Activated T-helper 2 cell treated with anti-CD3 and anti-CD28 coated beads, Interferon-gamma antibody, Interleukin-2, Interleukin-4, amounts not matched to agents 10 μg/mL and 5 μg/mL and 100 μg/mL, durations not matched to agents 14 hours and 24 hours and 36 hours (primary cell): ENCODE measurements at places on chromosomes 7 and 10. TPM values are rescaled to one million over a fixed set of nuclear protein-coding genes. Genes with fewer than 3 reads are reported as not detected.

Gene VSTM4
- total RNA-seq, result 0.53 and 0.57 TPM in 2 replicates

Gene AOAH
- total RNA-seq, result 33.4 and 33.5 TPM in 2 replicates

DNA sequence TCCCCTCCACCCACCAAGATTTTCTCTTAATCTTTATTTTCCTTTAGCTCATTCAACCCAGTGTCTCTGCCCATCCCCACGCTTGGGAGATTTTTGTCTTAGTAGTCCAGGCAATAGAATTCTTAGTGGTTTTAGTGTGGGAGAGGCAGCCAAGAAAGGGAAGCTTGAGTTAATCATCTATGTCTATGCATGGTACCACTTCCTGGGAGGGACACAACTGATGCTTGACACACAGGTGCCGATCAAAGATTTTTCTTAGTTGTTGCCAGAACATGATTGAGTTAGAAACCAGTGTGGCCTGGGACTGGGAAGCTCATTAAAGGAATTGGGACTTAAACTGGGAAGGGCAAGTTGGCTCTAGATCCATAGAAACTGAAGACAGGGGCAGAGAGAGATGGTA lies 3.1 kb downstream of the STRA8 start:
- no peaks in the 10 kb centered on the region for H3K36me3 ChIP-seq
- no peak for DNase-seq
- H3K27ac ChIP-seq, result no peak overlapping the region
- peaks cover 10% of the 10 kb centered on the region for H3K4me1 ChIP-seq
- peaks cover 9% of the 10 kb centered on the region for H3K27me3 ChIP-seq

DNA sequence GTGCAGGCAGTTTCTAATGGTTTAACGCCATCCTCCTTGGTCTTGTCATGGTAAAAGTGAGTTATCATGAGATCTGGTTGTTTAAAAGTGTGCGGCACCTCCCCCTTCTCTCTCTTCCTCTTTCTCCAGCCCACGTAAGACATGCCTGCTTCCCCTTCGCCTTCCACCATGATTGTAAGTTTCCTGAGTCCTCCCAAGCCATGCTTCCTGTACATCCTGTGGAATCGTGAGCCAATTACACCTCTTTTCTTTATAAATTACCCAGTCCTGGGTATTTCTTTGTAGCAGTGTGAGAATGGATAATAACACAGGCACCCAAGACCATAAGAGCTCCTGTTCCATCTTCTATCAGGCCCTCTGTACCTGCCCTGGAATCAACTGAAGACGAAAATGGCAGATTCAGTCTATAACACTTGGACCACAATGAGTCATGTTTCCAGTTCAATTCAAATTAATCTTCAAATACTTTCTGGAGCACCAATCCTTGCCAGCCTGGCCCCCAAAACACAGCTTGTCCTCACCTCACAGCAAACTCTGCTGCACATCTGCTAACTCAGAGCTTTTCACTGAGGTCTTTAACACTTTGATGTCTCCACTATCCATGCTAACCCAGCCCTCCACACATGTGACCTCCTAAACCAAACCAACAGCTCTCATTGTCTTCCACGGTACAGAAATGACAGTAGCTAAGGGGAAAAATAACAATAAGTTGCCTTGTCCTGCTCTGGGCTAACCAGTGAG lies 73.2 kb downstream of the SFMBT2 start:
- no peaks in the 10 kb centered on the region for H3K27me3 ChIP-seq
- H3K4me1 ChIP-seq, result peaks cover 33% of the 10 kb centered on the region
- no peak for DNase-seq

- DNase-seq, result no peak
- H3K27ac ChIP-seq, result peak overlapping the region; percentile 28
- peaks cover 52% of the 10 kb centered on the region for H3K4me1 ChIP-seq
Observed at GRCh38 chr7:8135417-8135816, 126.5 kb downstream of the ICA1 start.

DNA sequence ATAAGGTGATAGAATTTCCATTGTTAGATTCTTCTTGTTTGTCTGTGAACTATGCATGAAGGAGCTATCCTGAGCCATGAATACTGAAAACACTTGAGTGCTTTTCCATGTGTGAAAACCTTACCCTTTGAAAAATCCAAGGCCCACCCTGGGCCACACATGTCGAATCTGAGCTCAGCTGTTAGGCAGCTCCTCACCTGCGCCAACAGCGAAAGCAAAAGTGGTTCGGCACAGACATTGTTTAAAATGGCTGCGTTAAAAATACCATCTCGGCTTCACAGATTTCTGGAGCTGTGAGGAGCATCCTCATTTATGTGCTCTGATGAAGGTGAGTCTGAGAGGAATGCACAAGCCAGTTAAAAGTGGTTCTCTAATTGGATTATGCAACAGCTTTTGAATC lies 137.7 kb downstream of the NEUROD6 start:
- no peak overlapping the region for H3K4me3 ChIP-seq
- H3K4me1 ChIP-seq, result no peaks in the 10 kb centered on the region
- no peaks in the 10 kb centered on the region for H3K36me3 ChIP-seq
- H3K27ac ChIP-seq, result no peak overlapping the region

GRCh38 chr10:109695988-109696387 lies 227.3 kb downstream of the XPNPEP1 start:
- no peaks in the 10 kb centered on the region for H3K4me1 ChIP-seq
- H3K4me3 ChIP-seq, result no peak overlapping the region
- no peak for DNase-seq
- H3K36me3 ChIP-seq, result no peaks in the 10 kb centered on the region
- no peak overlapping the region for H3K27ac ChIP-seq

DNA sequence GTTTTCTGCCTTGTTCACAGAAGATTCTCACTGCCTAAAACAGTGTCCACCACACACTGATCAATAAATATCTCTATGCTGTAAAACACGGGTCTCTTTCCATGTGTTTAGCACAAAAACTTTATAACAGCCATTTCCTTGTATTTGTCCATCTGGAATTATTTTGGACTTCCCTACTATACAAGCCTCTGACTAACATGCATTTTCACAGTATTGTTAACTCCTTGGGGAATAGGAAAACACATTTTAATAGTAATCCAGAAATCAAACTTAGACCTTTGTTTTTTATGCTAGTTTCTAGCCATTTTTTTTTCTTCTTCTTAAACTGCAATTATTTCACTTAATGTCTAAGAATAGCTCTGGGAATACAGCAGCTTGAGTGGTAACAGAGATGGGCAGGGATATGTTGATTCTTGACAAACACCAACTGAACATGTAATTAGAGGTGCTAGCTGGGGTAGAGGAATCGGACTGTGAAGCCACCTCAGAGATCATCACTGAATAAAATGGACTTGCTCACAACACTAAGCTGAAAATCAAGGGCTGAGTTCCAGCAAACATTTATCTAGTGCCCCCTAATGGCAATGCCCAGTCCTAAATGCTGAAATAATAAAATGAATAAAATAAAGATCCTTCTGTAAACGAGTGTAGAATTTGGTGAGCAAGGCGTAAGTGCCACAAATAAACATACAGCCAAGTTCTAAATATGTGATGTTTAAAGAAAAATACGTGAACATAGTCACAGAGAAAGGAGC lies 593.1 kb downstream of the SORCS1 start:
- H3K4me1 ChIP-seq, result no peaks in the 10 kb centered on the region
- no peaks in the 10 kb centered on the region for H3K27me3 ChIP-seq
- no peak overlapping the region for H3K4me3 ChIP-seq
- DNase-seq, result no peak
- H3K27ac ChIP-seq, result no peak overlapping the region
- no peaks in the 10 kb centered on the region for H3K36me3 ChIP-seq

GRCh38 chr10:71025535-71025934 lies 137.2 kb upstream of the PCBD1 start:
- no peaks in the 10 kb centered on the region for H3K36me3 ChIP-seq
- no peak overlapping the region for H3K4me3 ChIP-seq
- no peaks in the 10 kb centered on the region for H3K4me1 ChIP-seq
- DNase-seq, result no peak
- no peaks in the 10 kb centered on the region for H3K27me3 ChIP-seq
